Cortex of kidney (tissue), 1 donor: ENCODE measurements at places on chromosomes 6 and 20.

DNA sequence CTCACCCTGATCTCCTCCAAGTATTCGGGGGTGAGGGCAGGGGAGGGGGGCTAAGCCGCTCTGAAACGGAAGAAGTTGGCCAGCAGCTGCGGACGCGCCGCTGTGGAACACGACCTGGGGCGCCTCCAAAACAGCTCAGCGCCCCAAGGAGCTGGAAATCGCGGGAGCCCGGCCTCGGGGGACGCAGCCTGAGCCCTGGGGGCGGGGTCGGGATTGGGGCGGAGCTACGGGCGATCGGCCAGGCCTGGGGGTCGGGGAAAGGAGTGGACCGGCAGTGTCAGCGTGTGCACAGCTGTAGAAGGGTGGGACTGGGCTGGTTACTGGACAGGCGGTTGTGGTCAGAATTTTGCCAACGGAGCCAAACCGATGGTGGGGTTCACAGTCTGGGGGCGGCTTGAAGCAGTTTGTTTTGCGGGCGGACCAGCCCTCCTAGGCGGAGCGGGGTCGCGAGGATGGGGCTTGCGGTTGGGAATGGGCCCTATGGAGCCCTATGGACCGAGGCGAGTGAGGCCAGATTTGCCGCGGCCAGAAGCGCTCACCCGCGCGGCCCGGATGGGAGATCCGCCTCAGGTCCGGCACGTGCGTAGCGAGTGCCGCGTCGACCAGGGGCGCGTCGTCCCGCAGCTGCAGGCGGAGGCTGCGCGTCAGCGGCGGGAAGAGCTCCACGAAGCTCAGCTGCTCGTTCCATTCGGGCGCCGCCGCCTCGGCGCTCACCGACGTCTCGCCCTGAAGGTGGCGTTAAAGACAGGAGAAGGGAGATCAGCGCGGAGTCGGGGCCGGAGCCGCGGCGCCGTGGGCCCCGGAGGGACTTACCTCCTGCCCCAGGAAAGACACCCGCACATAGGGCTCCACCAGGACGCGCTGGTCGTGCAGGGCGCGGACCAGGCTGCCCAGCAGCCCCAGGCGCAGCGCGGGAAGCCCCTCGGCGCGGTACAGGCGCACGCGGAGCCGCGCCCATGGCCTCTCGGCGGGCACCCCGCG is 14.3 kb upstream of the SPAG4 start:
- no peak for DNase-seq

GRCh38 chr6:84018453-84019061 is 15.0 kb upstream of the MRAP2 start:
- no peak for DNase-seq

DNA sequence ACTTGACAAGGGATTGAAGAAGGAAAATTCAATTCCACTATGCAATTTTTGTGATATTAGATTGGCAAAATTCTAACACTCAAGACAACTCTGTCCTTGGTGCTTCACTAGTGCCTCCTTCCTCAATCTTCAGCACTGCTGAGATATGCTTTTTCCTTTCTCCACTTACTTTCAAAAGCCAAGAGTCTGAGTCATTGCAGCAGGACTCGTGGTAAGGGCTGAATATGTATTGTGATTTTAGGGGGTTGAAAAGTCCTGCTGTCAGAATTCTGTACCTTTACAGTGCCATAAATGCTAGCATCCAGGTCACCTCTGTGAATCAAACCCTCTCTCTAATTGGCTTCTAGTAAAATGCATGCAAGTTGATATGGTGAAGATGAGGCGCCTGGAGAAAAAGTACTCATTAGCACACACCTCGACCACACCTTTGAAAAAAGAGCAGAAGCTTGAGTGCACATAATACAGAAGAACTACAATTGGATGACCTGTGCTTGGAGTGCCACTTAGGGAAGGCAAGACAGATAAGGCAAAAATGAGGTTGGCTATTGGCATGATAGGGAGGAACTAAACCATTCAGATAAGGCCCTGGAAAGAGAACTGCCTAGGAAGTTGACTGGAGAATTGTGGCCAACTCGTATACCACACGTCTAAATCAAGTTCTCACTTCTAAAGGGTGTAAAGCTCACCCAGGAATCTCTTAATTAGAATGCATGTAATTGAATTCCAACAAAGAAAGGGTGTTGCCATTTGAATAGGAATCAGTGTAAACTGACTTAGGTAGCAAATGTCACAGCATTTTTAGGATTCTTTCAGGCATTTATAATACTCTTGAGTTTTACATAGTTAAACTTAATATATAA is 43.6 kb upstream of the FAM83B start:
- no peak for DNase-seq

GRCh38 chr6:89965441-89966227 is 71.4 kb downstream of the GJA10 start:
- no peak for DNase-seq

DNA sequence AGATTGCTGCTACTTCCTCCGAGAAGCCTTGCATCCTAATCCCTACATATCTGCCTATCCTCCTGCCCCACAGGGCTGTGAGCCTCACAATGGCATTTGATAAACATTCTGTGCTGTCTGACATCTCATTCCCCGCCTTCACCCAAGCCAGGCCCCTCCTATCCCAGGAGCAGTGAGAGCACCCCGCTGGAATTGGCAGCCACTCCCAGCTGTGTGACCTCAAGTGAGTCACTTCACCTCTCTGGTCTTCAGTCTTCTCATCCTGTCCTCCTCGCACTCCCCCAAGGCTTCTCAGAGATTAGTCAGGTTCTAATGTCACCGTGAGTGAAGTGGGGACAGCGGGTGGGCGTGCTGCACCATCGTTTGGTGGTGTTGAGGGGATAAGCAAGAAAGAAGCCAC is 81.7 kb downstream of the CDH22 start:
- DNase-seq = no peak

- no peak for DNase-seq
Measured at GRCh38 chr20:62770916-62771315, 25.4 kb upstream of the MRGBP start.

- DNase-seq = no peak
Measured at GRCh38 chr6:73085443-73085871, 139.8 kb downstream of the KHDC1L start.
